ENCODE measurements at places on chromosomes 3 and 15. TPM values are rescaled to one million over a fixed set of nuclear protein-coding genes. Genes with fewer than 3 reads are reported as not detected.

DNA sequence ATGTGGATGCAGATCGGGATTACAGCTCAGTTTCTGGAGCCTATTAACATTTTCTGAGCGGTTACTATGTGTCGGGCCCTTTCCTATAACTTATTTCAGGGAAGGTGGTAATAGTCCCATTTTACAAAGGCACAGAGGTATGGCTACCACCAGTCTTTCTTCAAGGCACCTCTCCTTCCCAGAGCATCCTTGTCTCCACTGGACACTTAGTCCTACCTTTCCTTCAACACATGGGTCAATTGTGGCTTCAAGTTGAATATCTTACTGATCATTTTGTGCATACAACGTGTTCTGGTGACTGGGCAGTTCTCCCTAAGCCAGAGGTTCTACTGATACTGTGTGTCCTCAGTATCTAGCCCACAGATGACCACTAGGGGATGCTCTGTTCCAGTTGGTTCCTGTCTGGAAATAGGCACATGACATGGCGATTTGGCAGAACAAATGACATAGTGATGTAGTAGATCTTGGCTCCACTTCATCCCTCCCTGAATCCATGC, 60.7 kb upstream of the CMTM8 start:
- DNase-seq, result peak; percentile 37

DNA sequence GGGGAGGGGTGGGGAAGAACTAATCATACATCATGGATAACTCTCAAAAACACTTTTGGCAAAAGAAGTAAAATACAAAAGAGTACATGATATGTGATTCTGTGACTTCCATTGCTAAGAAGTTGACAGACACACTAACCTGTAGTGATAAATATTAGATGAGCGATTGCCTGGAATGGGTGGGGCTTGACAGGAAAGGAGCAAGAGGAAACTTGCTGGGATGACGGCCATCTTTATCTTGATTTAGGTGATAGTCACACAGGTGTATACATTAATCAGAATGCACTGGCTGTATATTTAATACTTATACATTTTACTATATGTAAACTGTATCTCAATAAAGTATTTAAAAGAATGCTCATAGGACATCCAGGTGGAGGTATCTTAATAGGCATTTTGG, 13.1 kb downstream of the PARL start:
- DNase-seq, result no peak

DNA sequence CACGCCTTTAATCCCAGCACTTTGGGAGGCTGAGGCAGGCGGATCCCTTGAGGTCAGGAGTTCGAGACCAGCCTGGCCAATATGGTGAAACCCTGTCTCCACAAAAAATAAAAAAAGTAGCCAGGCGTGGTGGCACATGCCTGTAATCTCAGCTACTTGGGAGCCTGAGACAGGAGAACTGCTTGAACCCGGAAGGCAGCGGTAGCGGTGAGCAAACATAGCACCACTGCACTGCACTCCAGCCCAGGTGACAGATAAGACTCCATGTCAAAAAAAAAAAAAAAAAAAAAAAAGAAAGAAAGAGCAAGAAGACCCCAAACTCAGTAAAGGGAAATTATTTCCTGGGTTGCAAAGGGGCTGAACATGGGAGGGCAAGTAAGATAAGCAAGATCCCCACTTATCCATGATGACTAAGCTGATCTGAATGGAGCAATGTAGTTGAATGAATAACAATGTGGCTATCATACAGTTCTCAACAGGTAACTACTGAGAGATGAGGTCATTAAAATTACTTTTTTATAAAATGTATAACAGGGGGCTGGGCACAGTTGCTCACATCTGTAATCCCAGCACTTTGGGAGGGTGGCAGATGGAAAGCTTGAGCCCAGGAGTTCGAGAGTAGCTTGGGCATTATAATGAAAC, 46.0 kb downstream of the RBM15B start:
- DNase-seq, result no peak

GRCh38 chr3:15116032-15116669, 17.2 kb upstream of the RBSN start:
- DNase-seq, result no peak

DNA sequence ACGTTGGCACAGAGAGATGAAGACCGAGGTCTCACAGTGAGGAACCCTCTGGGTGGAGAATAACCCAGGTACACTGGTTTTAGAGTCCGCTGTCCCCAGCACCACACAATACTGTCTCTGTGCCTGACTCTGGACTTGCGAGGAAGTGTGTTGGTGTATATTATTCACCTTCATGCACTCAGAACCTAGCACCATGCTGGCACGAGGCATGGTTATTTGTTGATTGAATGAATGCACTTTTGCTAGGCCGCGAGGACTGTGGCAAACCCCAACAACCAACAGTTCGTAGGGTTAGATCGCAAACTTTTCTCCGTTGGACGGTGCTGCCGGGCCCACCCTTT, 484 bp upstream of the C3orf52 start:
- no peak for DNase-seq

DNA sequence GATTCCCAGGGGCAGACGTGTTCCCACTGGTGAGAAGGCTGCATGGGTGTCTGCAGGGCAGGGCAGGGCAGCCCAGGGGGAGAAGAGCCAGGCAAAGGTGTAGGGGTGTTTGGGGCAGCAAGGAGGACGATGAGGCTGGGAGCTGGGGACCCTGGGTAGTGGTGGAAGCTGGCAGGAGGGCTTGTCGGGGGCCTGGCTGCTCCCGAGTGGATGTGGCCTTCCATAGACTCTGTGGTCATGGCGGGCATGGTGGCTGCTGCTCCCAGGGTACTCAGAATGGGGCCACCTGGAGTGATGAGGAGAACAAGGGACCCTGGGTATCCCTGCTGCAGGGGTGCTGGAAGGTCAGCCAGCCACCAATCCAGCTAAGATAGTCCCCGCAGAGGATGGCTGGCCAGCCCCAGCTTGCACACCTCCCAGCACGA, 107.5 kb downstream of the WNT7A start:
- DNase-seq, result no peak

GRCh38 chr15:78264304-78265136, at the start of gene DNAJA4:
DNAJA4 (plus strand) TSS chr15:78264562; CDS start chr15:78264764, 202 bp downstream.
- peak; percentile 61 for DNase-seq

- no peak for DNase-seq
Observed at GRCh38 chr3:150739200-150739863, 23.6 kb downstream of the SIAH2 start.

DNA sequence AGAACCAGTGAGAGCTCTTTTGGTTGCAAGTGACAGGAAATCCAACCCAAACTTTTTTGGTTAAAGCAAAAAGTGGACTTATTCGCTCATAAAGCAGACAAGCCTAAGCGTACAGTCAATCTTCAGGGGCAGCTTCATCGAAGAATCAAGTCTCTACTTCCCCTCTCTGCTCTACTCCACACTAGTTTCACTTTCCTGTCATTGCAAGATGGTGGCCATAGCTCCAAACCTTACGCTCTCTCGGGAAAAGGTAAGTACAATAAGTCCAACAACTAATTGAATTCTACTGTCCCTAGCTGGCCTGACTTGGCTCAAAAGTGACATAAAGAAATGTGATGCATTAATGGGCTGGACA, 24.9 kb upstream of the ZNF710 start:
- DNase-seq, result no peak

DNA sequence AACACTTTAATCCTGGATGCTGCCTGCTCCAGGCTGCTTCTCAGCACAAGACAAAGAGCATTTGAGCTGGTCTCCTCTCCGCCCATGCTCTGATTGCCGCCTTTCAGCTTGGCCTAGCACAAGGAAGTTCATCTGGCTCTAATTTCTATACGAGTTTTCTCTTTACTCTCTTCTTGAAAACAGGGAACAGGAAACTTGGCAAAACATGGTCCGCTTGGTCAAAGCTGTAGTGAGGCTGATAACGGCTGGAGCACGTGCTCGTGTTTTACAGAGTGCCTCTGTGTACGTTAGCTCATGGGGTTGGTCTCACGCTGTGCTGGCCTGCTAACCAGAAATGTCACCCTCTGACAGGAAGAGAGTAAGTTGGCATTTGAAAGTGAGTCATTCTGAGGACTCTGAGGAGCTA, 19.2 kb downstream of the RARRES1 start:
- no peak for DNase-seq

- DNase-seq, result peak; percentile 72
Observed at GRCh38 chr15:41989573-41990242, 17.4 kb upstream of the EHD4 start.

DNA sequence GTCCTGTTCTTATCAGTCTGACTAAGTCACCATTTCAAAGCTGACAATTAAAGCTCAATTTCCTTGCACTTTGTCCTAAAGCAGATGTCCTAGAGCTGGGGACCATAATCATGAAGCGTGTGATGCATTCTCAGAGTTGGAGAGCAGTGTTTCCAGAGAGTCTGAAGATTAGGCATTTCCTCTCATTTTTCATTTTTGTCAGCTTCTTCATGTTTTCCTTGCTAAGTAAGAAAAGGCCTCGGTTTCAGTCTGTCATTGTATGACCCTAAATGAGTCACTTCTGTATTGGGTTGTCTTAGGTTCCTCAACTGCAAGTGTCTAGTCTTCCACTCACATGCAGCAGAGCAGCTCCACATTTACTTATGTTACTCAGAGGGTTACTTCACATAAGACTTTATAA, 257.2 kb upstream of the TPRG1 start:
- no peak for DNase-seq

DNA sequence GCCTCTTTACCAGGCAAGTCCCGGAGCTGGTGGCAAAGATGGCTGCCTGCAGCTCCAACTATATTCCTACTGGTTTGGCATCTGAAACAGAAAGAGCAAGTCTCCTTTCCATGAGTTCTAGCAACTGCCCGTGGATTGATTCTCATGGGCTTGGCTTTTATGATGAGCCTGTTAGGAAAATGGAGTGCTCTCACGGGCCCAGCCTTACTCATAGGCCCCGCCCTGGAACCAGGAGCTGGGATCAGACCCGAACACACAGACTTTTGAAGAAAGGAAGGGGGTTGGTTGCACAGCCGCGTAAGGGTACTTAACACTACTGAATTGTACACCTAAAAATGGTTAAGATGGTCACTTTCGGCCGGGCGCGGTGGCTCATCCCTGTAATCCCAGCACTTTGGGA, 2.9 kb downstream of the NRROS start:
- DNase-seq, result no peak

GRCh38 chr3:106860182-106860581, 517.1 kb upstream of the CCDC54 start:
- no peak for DNase-seq

DNA sequence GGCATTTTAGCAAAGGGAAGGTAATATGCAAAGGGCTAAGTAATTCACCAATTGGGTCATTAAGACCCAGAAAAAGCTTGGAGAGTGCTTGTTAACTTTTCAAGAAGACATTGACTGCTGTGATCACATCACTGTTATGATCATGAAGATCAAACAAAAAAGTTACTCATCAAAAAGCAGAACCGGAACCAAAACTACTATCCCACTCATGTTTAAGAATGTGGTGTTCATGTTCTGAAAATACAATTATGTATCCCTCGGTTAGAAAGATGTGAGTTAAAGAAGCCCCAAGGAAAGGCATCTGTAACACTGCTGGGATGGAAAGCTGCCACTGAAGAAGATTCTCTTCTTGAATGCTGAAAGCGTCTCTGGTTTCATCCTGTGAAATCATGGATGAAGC, 32.6 kb downstream of the BBX start:
- no peak for DNase-seq

- DNase-seq, result no peak
Observed at GRCh38 chr15:68962465-68962864, 32.1 kb downstream of the SPESP1 start.

GRCh38 chr3:127411083-127411727, 123.4 kb upstream of the PRR20G start:
- no peak for DNase-seq

DNA sequence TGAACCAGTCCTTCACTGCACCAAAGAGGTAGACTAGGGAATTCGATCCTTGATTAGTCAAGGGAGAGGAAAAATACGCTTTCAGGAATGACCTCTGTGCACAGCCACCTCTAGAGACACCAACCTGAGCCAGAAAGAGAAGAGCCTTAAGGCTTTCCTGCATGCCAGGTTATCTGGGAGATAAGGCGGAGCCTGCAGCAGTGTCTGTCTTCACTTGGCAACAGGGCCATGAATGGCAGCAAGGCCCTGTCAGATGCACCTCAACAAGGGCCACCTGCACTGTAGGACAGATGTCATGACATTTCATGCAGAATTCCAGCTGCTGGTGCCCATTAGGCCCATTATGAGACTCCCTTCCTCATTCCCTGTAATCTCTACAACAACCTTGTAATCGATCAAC, 88.1 kb downstream of the MEX3B start:
- no peak for DNase-seq

DNA sequence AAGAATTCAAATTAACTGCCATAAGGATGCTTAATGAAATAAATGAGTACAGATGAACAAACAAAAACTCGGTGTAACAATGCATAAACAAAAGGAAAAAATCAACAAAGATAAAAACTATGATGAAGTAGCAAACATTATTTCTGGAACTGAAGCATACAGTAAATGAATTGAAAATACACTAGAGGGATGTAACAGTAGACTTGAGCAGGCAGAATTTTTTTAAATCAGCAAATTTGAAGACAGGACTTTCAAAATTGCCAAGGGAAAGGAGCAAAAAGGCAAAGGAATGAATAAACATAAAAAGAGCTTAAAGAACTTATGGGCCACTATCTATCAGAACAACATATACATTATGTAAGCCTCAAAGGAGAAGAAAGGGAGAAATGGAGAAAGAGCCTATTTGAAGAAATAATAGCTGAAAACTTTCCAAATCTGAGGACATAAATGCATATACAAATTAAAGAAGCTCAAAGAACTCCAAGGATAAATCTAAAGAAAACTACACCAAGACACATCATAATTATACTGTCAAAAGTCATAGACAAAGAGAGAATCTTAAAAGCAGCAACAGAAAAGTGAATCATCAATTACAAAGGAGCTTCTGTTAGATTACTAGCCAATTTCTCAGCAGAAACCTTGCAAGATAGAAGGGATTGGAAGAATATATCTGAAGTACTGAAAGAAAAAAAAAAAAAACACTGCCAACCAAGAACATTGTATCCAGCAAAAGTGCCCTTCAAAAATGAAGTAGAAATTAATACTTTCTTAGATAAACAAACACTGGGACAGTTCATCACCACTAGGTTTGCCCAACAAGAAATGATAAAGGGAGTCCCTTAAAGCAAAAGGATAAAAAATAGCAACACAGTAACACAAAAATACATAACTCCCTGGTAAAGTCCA, 15.5 kb downstream of the TOP2B start:
- DNase-seq, result no peak

DNA sequence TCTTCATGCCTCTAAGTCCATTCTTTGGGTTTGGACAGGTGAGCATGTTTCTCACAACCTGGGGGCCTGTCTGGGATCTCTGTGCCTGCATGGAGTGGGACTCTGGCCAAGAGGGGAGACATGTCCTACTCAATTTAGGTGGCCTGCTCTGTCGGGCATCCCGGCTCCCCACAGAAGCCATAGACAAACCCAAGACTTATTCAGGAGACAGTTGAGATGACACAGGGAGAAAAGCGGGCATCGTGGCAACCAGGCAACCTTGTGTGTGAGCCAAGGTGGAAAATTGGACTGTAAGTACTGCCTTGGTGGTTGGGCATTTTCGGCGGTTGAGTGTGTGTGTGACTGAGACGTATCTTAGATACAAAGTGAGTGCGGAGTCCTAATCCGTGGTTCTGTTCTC, 40.5 kb downstream of the PPCDC start:
- no peak for DNase-seq

The ITIH3 gene
- total RNA-seq, result not detected

The SCN11A gene
- total RNA-seq, result 0.05 TPM

The CYP8B1 gene
- total RNA-seq, result not detected

The PLCH1 gene
- total RNA-seq, result 0.10 TPM

The PAQR9 gene
- total RNA-seq, result not detected

The DNASE1L3 gene
- total RNA-seq, result not detected

Data from activated T-helper 1 cell treated with anti-CD3 and anti-CD28 coated beads, Interleukin-12 subunit alpha, Interleukin-12 subunit beta, Interleukin-2, Interleukin-4 antibody, amounts not matched to agents 30 ng/mL and 10 ng/mL and 1 ng/mL, durations not matched to agents 14 hours and 24 hours and 36 hours (primary cell).